ENCODE measurements at places on chromosomes 2 and 18.

DNA sequence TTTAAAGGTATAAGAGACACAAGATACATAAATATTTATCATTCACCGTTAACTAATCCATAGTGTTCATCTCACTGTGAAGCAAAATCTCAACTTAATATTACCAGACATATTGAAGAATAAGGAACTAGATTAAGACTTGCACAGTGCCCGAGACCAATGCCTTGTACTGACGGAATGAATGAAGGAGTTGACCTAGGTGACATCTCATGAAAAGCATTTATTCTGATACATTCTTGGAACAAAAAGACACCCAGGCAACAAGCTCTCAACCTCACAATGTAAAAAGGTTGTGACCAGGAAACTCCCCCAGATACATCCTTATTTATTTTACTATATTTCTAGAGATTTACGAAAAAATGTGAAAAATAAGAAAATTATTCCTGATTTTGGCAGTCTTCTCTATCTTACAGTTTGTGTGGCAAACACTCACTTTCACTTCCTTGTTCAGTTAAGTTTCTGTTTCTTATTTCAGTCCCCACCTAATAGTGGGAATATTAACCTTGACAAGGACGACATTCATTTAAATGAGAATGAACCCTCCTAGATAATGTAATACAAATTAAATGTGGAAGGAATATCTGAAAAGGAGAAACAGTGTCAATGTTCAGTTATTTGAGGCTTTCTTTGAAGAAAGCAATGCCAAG, 28.4 kb downstream of the M1AP start:
- DNase-seq = no peak

DNA sequence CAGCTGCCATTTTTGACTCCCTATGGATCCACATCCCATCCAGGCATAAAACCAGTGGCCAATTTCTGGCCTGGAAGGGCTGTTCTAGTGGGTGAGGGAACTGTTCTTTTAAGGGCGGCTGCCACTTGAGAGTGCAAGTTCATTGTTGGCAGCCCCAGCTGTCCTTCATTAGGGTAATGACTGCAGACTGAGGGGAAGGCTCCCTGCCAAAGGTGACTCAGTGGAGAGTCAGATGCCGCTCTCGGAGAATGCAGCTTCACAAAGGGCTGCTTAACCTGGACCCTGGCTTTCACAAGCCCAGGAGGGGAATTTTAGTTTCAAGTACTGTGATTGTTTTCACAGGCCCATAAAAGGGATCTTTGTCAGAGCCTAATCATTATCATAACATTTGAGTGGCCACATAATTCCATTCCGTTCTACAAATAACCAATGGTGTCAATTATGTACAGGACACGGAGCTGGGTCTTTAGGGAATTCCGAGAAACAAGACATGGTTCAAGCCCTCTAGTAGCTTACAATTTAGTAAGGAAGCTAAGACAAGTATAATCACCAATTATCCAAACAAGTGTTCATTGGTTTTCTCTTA, 235.7 kb downstream of the CDCA7 start:
- no peak for DNase-seq

DNA sequence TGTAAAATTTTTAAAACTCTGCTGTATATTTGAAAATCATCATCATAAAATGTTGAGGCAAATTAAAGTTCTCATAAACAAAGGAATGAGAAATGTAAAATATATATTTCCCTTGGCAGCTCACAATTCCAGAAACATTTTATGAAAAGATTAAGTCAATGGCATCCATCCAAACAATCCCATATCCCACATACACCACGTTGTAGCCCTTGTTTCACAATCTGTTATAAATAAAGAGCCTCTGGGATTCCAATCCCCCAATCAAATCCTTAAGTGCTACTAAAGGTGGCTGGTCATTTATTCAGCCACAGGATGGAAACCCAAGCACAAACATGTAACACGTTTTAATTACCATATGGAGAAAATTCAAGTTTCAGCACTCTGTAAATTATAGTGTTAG, 51.7 kb downstream of the GFPT1 start:
- DNase-seq = no peak

- no peak for DNase-seq
Observed at GRCh38 chr2:195579776-195580555, 77.1 kb upstream of the SLC39A10 start.

- DNase-seq = no peak
Observed at GRCh38 chr2:45004562-45005191, 4.6 kb downstream of the SIX2 start.

- peak; percentile 23 for DNase-seq
Observed at GRCh38 chr2:144162652-144163051, 357.3 kb downstream of the ZEB2 start.

DNA sequence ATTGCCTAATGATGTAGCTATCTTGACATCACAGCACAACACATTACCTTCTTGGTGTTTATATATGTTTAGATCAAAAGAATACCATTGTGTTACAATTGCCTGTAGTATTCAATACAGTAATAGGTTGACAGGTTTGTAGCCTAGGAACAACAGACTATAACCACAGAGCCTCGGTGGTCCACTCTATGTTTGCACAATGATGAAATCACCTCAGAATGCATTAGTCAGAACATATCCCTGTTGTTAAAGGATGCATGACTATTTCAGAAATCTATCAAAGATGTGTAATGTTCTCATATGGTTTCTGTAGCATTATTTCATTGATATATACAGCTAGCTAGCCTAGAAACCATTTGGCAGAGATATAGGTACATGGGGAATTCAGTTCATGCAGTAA, 8.9 kb downstream of the METTL5 start:
- DNase-seq = no peak

DNA sequence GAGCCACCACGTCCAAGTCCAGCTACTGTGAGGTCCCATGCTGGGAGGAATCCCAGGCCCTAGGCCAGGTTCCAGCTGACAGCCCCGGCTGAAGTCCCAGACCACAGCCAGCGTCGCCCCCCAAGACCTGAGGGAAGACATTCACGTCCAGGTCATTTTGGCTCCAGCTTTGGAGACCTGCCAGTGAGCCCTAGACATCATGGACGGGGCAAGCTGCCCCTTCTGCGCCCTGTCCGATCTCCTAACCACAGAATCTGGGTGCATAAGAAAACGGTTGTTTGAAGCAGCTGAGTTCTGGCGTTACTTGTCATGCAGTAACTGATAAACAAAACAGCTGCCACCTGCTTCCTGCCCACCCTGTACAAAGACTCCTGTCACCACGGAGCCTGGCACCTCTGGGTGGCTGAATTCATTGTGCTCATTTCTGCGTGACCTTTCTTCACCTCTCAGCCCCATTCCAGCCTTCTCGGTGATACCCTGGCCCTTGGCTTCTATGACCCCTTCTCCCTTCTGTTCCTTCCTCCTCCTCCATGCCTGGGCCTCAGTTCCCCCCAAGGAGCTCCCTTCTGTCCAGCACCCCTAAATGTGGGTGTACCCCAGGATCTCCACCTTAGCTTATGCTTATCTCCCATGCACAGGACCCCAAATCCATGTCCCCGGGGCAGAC, 72.6 kb upstream of the SMAD7 start:
- no peak for DNase-seq

- no peak for DNase-seq
Observed at GRCh38 chr2:31979956-31980355, 30.9 kb downstream of the MEMO1 start.

GRCh38 chr2:108228006-108228405, 11.8 kb upstream of the SULT1C3 start:
- DNase-seq = no peak

DNA sequence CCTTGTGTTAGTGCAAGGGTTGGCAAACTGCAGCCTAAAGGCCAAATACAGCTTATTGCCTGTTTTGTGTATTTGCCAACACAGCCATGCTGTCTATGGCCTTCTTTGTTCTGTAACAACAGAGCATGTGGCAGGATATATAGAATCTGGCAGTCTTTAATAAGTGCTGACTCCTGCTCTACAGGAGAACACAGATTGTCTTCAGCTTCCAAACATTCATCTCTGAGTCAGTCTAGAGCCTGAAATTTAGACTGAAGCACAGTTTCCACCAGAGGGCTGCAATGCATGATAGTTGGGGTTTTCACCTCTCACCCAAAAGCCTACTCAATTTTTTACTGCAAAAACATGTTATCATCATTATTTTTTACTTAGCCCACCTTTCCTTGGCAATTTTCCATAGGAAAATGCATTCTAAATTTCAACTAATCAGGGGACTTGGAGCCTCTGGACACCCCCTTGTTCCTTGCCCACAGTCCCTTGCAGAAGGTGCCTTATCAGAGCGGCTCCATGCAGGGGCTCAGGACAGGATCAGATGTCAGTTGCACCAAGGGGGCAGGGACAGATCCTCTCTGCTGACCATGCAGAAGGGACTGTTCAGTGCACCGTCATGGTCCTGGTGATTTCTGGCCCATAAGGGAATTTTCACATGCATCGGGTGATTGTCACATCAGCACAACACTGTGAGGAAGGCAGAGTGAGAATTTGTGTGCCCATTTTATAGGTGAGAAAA, 12.4 kb downstream of the IL37 start:
- no peak for DNase-seq

GRCh38 chr2:205073433-205074020, 528.3 kb downstream of the PARD3B start:
- DNase-seq = no peak

DNA sequence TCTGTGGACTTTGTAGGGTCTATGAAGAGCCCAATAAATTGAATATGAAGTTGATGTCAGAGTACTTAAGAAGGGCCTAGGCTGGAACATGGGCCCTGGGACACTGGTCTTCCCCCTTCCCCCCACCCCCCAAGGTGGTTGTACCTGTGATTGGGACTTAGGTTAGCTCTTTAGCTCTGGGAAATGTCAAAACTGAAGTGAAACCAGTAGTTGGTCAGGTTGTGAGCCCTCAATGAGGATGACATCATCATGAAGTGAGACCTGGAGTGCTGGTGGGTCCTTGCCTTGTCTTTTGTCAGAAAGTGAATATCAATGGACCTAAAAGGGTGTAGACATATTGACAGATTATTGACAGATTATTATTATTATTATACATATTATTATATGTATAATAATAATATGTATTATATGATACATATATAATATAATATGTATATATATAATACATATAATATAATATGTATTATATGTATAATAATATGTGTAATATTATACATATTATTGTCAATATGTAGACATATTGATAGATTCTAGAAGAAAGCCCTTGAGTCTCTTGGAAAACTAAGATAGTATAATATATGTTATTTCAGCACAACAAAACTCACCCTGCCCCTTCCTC, 5.4 kb downstream of the MARS2 start:
- no peak for DNase-seq

DNA sequence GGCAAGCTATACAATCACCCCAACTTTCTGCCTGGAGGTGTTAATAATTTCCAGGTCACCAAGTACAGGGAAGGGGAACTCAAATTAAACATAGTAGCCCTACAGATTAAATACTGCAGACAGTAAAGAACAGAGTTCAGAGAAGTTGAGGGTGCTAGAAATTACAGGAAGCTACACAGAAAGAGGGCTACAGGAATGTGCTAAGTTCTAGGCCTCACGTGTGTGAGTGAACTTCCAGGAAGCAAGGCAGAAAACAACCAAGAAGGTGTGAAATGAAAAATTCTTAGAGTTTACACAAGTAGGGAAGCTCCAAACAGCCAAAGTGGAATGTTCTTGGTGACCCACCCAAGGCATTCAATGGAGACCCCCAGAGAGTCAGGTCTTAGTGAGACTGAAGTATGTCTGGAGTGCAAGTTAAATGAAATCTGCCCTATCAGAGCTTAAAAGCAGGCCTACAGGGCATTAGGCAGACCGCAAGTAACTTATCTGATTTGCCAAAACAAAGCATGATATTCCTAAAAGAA, 58.1 kb upstream of the RNU4ATAC start:
- DNase-seq = no peak

- no peak for DNase-seq
Observed at GRCh38 chr2:171180229-171180930, 19.7 kb upstream of the TLK1 start.

DNA sequence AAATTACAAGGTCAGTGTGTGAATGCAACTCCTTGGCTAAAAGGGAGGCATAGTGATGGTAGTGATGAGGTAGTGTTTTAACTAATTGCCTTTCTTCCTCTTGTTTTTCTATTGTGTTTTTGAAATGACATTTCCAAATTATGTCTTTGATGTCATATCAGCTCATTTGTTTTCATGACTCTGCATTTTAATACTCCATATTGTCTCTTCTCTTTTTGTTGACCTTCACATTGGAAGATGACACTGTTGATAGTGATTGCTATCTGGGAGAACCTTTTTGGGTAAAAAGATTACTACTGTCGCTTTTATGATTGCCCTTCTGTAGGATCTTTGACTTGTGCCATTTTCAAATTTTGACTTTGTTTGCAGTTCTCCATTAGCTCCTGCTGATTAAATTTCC, 3.0 kb downstream of the GIGYF2 start:
- no peak for DNase-seq

DNA sequence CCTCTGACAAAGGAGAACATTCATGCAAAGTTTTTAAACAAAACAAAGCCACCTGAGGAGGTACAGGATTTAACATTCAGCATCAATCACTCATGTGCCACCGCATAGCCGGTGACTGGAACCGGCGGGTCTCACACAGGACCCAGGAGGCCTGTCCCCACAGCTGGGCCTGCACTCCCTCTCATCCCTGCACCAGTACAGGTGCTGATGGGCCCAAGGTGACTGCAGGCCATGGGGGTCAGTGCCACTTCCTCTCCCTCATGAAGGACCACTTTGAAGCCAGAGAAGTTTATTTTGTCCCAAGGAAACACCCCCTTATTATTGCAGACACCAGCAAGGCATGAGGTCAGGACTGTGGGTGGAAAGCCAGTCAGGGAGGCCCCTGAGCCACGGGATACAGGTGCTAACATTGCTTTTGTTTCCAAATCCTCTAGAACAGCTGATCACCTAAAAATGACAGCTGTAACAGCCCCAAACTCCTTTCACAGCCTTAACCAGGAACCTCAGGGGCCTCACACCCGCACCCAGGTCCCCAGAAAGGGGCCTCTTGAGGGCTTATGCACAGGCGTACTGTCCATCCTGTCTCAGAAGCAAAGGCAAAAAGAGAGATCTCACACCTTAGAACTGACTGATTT, 14.0 kb downstream of the PARD6G start:
- DNase-seq = no peak

GRCh38 chr2:98598781-98599428, 9.4 kb downstream of the COA5 start:
- DNase-seq = no peak

GRCh38 chr18:37452015-37452414, 113.6 kb downstream of the CELF4 start:
- DNase-seq = no peak

DNA sequence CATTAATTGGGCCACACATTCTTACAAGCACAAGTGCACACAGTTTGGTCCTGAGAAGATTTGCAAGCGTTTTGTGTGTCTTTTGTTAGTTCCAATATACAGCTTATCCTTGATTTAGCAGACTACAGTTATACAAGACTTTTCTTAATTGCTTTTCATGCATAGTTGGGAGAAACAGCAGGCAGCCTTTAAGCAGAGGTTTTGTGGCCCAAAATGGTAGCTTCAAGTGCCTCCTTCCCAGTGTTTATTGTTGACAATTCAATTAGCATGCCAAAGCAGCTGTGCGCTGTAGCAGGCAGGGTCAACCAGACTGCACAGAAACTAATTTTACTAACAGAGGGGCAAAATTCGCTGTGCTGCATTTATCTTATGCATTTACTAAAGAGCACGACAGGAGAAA, 47.5 kb downstream of the FRZB start:
- DNase-seq = no peak
